LNCaP clone FGC (cell line): ENCODE measurements at places on chromosomes 6 and 20.

GRCh38 chr6:6008089-6008647 lies 1.4 kb upstream of the NRN1 start:
- no peak for DNase-seq

DNA sequence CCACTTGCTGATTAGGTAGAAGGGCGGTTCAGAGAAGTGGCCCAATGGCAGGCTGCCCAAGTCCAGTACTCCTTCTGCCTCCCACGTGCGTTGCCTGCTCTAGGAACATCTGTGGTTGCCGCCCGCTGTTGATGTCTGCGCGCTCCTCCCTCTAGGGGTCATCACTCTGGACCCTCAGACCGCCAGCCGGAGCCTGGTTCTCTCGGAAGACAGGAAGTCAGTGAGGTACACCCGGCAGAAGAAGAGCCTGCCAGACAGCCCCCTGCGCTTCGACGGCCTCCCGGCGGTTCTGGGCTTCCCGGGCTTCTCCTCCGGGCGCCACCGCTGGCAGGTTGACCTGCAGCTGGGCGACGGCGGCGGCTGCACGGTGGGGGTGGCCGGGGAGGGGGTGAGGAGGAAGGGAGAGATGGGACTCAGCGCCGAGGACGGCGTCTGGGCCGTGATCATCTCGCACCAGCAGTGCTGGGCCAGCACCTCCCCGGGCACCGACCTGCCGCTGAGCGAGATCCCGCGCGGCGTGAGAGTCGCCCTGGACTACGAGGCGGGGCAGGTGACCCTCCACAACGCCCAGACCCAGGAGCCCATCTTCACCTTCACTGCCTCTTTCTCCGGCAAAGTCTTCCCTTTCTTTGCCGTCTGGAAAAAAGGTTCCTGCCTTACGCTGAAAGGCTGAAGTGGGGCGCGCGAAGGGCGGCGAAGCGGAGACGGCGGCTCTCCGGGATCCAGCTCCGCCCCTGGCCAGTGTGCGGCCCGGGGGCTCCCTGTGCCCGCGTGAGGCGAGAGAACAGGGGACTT lies 8.5 kb downstream of the TRIM15 start:
- no peak for DNase-seq

- no peak for DNase-seq
These were observed 6.3 kb upstream of the TMEM244 start for GRCh38 chr6:129867403-129867802.

GRCh38 chr6:135627092-135627715 lies 129.7 kb upstream of the AHI1 start:
- DNase-seq = no peak

- no peak for DNase-seq
These were observed 13.8 kb downstream of the DDRGK1 start for GRCh38 chr20:3190681-3191111.

- no peak for DNase-seq
These were observed 163.0 kb downstream of the HDGFL1 start for GRCh38 chr6:22732176-22732970.
